ENCODE measurements at places on chromosomes 2 and 18.

- no peak for DNase-seq
Measured at GRCh38 chr2:240340361-240340761, 95.1 kb upstream of the GPC1 start.

- no peak for DNase-seq
Measured at GRCh38 chr18:10784596-10785202, 258.9 kb downstream of the NAPG start.

DNA sequence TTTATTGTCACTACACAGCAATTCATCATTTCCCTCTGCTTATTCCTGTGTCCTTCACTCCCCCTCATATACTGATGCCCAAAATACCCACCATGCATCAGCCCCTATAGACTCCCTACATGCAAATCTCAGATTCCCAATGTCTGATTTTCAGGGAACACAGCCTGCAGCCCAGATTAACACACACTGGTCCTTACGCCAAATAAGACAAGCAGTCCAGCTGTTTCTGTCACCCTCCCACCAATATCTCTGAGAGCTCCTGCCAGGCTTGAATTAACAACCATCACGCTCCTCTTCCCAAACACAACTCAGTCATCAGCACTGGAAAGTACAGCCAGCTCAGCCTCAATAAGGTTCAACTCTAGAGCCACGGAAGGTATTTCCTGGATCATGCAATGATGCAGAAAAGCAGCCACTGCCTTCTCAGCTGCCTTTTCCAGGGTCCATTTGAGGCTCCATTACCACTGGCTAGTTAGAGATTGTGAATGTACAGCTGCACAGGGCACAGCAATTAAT, 39.0 kb upstream of the SLC35F5 start:
- no peak for DNase-seq

GRCh38 chr2:223457301-223457700, 144.9 kb downstream of the SCG2 start:
- DNase-seq, result no peak
